Activated effector memory CD4-positive, alpha-beta T cell treated with Interleukin-2 at 50 U/mL for 16 hours (primary cell): ENCODE measurements at places on chromosomes 4 and X.

DNA sequence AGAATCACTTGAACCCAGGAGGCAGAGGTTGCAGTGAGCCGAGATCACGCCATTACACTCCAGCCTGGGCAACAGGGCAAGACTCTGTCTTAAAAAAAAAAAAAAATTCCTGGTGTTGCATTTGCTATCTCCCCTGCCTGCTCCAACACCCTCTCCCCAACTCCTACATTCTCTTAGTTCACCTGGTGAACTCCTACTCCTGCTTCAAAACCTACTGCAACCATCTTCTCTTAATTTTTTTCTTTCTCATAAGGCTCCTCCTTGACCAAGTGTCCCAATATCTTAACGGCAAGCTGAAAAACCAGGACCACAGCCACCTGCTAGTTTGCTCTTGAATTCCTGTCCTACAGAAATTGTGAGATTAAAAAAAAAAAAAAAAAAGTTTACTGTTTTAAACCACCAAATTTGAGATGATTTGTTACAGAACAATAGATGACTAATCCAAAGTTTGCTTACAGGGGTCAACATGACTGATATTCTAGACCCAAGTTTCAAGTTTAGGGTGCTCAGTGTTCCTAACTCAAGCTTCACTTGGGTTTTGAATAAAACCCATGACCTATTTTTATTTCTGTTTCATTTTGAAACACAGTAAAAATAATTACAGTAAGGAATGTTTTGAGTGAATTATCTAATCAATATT is 13.1 kb upstream of the ANXA5 start:
- no peak for DNase-seq

GRCh38 chrX:149948016-149948415 is 9.7 kb upstream of the EOLA2 start:
- DNase-seq, result no peak

DNA sequence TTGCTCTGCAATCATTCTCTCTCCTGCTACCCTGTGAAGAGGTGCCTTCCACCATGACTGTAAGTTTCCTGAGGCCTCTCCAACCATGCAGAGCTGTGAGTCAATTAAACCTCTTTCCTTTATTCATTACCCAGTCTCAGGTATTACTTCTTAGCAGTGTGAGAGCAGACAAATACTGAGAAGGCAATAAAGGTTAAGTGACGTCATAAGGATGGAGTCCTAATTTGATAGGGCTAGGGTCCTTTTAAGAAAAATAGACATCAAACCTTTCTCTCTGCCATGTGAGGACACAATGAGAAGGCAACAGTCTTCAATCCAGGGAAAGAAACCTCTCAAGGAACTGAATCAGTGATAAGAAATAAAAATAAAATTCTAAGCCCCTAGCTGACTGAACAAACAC is 1262.7 kb downstream of the FAM133A start:
- no peak for DNase-seq

DNA sequence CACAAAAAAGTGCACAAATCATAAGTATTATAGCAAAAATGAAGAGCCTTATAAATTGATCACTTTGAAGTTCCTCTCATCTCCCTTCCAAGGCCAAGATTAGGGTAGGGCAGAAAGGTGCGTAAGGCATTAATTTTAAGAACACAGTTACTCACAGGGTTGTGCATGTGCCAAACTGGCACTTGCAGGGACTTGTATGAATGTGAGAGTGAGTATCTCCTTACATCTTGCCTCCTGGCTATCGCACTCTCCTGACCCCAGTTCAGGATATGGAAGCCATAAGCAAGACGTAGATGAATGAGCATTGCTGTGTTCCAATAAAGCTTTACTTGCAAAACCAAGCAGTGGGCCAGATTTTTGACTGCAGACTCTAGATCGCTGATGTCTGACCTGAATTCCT is 510.1 kb upstream of the AADAT start:
- DNase-seq, result no peak

GRCh38 chr4:41297832-41298231 is 41.1 kb downstream of the UCHL1 start:
- no peak for DNase-seq

DNA sequence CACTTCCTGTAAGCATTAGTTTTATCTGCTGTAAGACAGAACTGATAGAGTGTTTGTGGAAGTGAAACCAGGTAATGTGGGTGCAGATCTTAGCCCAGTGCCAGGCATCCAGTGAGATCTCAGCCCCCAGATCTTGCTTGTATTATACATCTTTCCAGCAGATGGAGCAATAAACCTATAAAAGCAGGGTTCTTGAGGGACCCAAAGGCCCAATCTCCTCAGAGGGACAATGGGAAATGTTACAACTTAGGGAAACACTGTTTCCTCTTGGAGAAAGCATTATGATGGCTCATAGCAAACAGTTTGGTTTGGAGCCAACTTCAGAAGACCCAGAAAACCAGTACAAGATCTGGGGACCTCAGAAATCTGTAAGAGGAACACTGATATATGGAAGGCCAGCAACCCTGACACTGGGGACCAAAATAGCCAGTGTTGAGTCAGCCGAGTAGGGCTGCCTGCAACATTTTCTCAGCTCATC is 206.3 kb downstream of the SLC7A11 start:
- DNase-seq, result no peak

DNA sequence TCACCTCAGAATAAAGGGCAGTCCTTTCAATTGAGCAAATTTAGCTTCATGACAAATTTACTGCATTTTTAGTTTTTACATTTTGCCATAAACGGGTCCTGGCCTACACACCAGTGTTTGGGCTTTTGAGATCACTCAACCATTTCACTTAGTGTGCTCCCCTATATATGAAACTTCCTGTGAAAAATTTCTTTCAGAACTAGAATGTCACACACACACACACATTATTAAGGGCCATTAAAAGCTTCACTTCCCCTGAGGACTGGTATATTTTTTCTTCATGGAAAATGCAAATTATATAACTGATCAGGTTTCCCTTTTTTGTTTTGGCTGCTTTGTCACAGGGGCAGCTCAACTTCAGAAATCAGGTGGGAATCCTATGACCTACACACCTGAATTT is 206.5 kb downstream of the ENOX2 start:
- no peak for DNase-seq

DNA sequence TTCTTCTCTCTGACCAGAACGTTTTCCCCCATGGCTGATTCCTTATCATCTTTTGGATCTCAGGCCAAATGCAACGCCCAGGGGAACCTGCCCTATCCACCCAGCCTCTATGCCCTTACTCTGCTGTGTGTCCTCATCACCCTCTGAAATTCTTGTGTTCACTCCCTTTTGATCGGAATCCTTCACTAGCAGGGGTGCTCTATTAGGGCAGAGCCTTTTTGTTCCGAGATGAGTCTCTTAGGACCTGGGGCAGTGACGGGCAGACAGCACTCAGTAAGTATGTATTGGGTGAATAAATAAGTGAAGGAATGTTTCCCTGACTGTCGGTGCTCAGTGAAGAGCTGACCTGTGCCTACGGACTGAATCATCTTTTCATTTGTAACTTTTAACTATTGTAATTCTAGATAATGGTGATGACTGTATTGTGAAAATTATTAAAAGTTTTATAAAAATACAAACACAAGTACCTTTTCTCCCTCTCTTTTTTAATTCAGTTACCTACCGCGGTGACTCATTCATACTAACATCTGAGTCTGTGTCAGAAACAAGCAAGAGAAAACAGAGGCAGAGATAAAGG is 4.8 kb upstream of the TENM3 start:
- DNase-seq, result no peak

GRCh38 chr4:183989461-183989860 is 84.4 kb downstream of the STOX2 start:
- no peak for DNase-seq

GRCh38 chr4:107630185-107630705 is 89.8 kb downstream of the PAPSS1 start:
- DNase-seq, result no peak

DNA sequence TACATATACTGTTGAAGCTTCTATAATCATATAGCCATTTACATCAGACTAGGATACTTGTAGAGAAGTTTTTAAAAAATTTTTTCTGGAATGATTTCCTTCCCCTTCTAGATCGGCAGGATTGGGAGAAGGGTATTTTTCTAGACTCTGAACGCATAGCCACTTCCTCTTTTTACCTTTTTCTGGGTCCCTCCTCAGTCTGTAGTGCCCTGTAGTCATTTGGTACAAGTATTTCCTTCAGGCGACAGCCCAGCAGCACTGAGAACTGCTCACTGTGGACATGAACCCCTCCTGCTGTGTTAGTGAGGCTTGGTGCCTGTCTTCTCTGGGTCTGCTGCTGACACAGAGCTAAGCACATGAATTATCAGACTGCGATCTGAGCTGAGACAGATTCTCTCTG is 255.4 kb downstream of the ARHGAP10 start:
- no peak for DNase-seq

- DNase-seq, result no peak
Observed at GRCh38 chrX:47595716-47596251, 13.5 kb downstream of the TIMP1 start.

DNA sequence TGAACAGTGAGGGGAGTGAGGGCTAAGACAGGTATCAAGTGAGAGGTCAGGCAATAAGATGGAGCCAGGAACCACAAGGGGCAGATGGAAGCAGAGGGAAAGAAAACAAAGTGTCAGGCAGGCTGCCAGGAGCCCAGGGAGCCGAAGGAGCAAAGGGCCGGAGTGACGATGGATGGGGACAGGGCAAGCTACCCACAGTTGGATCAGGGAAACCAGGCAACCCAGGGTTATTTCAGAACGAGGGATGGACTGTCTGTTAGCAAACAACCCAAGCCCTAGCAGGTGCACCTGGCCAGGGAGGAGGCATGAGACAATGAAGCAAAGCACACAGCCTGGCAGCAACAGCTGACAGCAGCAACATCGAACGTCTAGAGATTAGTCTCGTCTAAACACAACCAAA is 39.2 kb downstream of the SEL1L3 start:
- DNase-seq, result no peak

DNA sequence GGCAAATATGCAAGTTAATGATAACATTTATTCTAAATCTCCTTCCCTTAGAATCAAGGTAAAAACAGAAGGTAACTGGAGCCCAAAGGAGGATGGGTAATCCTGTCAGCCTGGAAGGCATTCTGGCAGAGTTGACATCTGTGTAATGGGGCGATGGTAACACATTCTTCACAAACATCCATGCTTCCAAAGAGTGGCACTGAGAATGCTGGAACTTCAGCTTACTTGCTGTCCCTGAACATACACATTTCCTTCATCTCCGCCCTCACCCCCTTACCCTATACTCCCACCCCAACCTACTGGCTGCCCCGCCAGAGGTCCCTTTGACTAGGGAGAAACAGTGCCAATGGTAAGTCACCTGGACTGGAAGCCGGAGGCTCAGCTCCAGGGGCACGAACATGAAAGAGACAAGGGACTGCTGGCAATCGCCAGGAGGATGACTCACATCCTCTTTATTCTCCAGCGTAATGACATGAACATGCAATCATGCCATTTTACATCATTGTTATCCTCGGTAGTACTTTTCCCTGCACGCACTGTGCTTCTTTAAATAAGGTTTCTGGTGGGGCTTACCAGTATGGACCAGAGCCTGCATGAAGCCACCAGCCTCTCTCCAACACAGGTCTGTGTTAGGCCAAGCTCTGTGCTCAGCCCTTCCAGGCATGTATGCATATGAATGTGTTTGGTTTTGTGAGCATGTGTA is 694.2 kb upstream of the TENM3 start:
- DNase-seq, result no peak

DNA sequence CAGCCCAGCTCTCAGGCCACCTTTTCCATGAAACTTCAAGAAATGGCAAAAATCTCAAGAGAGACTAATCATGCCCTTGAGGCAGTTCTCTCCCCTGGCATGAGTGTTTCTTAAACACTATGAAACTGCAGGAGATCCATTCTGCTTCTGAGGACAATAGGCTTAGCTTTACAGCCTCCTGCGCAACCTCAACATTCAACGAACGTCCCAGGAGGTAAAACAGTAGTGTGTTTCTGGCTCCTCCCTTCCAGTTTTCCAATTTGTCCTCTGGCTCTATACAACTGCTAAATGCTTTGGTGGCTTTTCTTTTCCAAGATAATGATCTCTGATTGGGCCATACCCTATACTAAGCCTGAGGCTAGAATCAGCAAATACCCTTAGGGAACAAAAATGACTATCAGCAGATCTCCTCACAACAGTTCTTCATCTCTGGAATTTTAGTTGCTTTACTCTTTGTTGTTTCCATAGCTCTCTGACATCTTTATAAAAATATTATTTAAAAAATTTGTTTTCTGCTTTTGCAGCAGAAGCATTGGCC is 87.0 kb upstream of the FAT1 start:
- DNase-seq, result no peak

DNA sequence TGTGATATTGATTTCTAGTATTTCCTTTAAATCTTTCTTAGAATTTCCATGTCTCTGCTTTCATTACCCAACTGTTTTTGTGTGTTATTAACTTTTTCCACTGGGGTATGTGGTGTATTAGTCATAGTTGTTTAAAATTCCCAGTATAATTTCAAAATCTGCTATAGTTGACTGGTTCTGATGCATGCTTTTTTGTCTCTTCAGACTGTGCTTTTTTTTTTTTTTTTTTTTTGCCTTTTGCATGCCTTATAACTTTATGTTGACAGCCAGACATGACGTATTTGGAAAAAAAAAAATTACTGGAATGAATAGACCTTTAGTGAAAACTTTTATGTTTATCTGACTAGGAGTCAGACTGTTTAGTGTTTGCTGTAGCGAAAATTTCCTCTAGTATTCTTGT is 580.4 kb downstream of the ANKRD50 start:
- DNase-seq, result no peak

DNA sequence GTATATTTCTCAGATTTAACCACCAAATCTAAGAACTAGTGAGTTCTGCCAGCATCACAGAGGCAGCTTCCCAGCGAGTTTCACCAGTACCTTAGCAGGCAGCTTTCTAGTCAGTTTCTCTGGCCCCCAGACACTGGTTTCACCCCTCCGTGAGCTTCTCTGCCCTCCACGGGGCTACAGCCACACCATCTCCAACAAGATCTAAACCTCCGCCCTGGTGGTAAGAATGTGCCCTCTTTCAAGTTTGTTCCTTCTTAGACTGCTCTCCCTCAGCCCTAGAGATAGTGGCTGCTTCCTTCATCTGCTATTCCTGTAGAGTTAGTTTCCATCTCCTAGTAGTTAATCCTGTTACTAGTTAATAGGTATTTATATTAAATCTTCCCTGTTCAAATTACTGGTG is 60.5 kb upstream of the TAB3 start:
- no peak for DNase-seq

- peak; percentile 33 for DNase-seq
Observed at GRCh38 chr4:77156912-77157858, at the start of gene CCNG2. Gene CCNG2 (plus strand): TSS chr4:77157207. CDS start chr4:77158533, 1,326 bp downstream.

- DNase-seq, result no peak
Observed at GRCh38 chr4:115113506-115114106, at the start of gene NDST4. Gene NDST4 (minus strand): TSS chr4:115113620. CDS start chr4:115077036, 36,584 bp downstream.

DNA sequence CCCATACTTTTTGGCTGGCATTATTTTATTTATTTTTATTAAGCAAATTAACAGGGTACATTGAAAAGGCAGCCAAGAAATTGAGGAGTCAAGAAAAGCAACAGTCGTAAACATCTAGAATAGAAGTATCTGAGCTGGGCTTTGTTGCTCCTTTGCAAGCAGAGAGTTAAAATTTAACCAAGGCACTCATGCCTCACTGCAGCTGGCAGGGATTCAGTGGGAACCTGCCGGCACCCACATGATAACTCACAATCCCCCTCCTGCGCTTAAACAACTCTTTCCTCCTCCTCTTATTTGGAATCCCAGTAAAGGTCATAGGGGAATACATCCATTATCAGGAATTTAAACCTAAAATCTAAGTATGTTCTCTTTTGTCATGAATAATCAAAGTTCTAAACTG is 115.5 kb downstream of the SOX3 start:
- DNase-seq, result no peak
